ENCODE measurements at places on chromosomes 1 and 21.

- no peak for DNase-seq
These were observed 632 bp downstream of the PEX19 start for GRCh38 chr1:160284220-160284781.

- no peak for DNase-seq
These were observed 1.4 kb upstream of the PAPPA2 start for GRCh38 chr1:176461576-176461975.

GRCh38 chr1:12548279-12548972 is 69.6 kb downstream of the DHRS3 start:
- DNase-seq, result no peak

- no peak for DNase-seq
These were observed 116.0 kb upstream of the KCNJ6 start for GRCh38 chr21:38032082-38032801.

DNA sequence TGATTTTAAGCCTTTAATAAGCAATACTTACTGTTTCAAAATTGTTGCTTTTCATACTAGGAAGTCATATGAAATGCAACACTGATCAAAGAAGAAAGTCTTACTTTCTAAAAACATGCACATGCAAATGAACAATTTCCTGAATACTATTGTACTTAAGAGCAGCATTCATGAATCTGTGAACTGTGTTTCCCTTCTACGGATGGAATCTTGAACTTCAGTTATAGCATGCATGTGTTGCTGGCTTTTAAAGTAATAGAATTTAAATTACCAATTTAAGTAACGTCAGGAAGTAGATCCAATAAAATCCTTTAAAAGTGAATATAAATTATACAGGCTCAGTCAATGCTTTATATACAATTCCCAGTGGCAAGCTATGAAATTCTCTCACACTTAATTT is 348.9 kb downstream of the KCNT2 start:
- no peak for DNase-seq

- no peak for DNase-seq
These were observed 125.3 kb upstream of the CD34 start for GRCh38 chr1:208036106-208036808.

- no peak for DNase-seq
These were observed 8.1 kb upstream of the LEFTY1 start for GRCh38 chr1:225896937-225897549.

DNA sequence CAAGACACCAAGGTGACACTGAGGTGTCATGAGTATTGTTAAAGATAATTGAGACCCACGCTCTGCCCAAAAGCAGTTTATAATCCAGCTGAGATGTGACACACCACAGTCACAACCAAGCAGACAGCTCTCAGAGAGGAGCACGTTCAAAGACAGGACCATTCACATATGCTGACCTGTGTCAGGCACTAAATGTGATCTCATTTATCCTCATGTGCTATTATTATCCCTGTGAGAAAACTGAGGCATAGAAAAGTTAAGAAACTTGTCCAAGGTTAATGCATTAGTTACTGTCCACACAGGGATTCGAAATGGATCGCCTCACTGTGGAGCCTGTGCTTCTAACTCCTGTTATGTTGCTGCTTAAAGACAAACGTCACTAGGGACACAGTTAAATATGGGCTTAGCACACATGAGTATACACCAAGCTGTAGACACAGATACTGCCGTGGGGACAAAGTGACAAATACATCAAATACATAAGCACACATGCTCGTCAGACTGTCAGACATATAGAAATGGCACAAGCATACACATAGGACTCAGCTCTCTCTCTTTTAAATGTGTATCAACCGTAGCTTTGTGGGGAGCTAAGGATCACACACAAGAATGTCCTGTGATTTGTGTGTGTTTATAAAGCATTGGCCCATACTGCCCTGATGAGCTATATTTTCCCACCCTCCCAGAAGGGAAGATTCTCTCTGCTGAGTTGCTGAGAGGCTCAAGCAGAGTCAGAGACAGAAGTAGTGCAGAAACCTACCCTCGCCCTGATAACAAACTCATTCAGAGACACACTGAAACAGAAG is 3.5 kb upstream of the IGSF8 start:
- no peak for DNase-seq

DNA sequence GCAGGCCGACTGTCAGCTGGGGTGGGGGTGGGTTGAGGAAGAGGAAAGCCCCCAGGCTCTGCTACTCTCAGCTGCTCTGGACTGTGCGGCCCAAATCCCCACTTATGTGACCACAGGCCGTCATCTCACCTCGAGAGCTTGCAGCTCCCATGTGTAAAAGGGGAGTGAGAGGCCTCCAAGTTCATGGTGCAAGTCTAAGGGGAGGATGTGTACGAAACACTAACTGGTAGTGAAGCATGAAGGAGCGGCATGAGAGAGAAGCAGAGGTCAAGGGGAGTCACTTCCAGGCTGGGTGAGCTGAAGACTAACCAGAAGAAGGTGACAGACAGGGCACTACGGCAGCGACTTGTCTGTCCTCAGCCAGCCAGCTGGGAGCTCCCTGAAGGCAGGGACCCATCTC is 43.8 kb downstream of the GLIS1 start:
- DNase-seq, result no peak

DNA sequence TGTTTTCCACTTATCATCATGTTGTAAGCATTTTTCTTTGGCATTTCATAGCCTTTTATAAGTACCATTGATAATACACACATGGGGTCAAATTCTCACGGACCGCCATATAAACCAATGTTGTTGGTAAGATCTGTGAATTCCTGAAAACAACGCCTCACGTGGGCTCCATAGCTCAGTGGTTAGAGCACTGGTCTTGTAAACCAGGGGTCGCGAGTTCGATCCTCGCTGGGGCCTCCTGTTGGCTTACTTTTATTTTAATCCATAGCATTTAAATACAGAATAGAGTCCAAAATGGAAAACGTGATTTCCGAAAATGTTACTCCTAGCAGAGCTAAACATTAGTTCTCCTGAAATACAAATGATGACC is 83.1 kb downstream of the HHIPL2 start:
- DNase-seq, result no peak

- no peak for DNase-seq
These were observed 9.9 kb downstream of the ATP1A1 start for GRCh38 chr1:116382857-116383483.

DNA sequence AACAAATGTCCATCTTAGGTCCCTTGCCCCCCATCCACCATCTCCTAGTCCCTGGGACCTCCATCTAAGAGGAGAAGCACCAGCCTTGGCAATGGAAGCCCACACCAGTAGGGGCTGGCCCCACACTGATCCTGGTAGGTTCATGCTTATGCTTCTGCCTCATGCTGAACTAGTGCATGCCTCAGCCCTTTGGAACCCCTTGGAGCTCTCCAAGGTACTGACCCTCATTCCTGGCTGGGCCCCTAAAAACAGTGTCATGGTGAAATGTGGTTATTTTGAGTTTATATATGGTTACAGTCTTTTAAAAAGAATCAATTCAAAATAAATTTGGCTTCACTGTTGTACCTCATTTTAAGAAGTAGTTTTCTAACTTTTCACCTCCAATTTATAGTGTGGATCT is 108.3 kb downstream of the HIVEP3 start:
- DNase-seq, result no peak

DNA sequence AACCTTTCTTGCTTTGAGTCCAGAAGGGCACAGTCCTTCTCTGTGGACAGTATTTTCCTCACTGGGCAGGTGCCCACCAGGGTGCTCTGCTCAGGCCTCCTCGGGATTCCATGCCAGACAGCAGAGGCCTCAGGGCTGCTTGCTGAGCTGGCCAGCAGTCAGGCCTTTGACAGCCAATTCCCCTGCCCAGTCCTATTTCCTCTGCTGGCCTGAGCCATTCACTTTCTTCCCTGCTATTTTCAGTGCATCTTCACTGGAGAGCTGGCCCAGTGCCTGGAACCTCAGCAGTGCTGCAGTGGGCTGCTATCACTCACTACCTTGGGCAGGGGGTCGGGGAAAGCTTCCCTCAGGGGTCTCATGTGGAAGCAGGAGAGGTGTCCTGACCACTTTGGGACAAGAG is 33.2 kb downstream of the KCNA10 start:
- no peak for DNase-seq

DNA sequence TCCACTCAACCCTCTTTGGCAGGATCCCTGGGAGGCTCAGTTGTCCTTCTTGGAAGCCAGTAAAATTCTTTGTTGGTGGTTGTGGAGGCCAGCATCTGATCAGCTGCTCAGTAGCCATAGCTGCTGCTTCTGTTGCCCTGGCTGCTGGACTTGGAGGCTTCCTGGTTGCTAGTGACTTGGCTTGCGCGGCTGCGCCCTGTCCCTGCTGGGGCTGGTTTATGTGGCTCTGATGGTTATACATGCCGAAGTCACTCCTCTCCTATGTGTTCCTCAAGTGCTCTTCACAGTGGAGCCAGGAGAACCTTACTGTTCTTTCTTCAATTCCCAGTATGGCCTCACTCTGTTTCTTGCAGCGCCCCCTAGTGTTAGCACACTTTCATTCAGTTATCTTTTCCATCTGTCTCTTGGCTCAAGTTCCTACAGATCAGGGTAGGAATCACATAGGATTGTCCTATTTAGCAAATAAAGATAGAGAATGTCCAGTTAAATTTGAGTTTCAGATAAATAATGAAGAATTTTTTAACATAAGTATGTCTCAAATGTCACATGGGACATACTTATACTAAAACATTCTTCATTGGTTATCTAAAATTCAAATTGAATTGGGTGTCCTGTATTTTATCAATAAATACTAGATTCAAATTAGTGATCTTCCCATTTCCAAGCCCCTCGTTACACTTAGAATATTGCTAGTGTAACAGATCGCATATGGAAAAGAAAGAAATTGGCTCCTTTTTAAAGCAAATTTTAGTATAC is 176.5 kb downstream of the TGFB2 start:
- no peak for DNase-seq

DNA sequence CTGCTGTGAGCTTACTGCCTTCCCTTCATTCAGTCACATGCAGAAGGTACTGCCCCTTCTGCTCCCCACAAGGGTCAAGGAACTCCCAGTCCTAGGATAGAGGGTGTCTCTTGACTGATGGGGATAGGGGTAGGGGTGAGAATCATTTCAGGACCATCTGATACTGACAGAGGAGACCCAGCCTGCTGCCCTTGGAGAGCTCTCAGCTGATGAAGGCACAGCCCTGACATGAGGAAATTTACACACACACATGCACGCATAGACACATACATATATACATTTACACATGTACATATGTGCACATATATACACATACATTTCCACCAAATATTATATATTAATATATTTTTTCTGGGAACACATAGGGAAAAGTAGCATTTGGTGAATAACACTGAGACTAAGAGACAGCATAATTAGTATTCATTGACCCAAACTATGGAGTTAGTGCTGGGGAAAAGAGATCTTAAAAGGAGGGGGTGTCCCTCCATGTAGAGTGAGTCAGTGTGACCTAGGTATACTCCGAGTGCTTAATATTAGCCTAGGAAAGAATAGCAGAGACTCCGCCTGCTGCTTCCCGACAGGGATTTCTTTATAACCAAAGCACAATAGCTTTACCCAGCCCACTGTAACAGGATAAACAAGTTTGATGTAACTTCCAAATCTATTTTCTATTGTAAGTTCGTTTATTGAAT is 27.6 kb upstream of the HHAT start:
- no peak for DNase-seq

Measured in NCI-H2171 (cell line).